ENCODE measurements at places on chromosomes 12 and 14.

GRCh38 chr12:104258476-104259067, 43.0 kb downstream of the TXNRD1 start:
- DNase-seq: peak; percentile 10

GRCh38 chr12:15563663-15564062, 225.5 kb downstream of the EPS8 start:
- DNase-seq: peak; percentile 61

DNA sequence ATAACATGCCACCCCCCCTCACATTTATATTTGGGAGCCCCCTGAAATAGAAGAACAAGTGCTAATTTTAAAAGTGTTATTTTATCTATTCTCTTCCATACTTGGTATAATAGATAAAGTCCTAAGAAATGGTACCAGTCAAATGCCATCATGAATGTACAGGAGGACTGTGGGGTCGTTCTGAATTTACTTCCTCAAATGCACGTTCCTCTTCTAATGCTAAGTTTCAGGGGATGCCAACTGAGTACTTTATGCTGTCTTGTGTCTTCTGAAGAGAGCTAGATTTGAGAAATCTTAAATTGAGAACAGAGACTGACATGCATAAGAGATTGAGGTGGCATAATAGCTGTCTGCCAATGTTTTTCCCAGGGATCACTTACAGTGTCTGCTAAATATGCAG, 59.0 kb downstream of the CFAP54 start:
- no peak for DNase-seq

DNA sequence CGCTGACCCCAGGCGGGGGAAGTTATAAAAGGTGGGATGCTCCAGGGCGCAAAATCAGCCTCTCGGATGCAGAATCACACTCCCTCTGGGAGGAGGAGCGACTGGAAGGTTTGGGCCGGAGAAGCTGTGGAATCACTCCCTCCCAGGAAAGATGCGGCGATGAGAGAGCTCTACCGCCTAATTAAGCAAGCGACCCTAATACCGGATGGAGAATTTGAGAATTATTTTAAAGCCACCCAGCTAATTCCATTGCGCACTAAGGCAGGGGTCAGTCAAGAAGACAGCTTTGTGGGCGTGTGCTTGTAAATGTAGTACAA, 1.9 kb downstream of the COL2A1 start:
- DNase-seq: no peak

GRCh38 chr12:51023625-51024382, 2.4 kb downstream of the SLC11A2 start:
- no peak for DNase-seq

GRCh38 chr14:104873380-104874055, 8.4 kb downstream of the CEP170B start:
- no peak for DNase-seq

DNA sequence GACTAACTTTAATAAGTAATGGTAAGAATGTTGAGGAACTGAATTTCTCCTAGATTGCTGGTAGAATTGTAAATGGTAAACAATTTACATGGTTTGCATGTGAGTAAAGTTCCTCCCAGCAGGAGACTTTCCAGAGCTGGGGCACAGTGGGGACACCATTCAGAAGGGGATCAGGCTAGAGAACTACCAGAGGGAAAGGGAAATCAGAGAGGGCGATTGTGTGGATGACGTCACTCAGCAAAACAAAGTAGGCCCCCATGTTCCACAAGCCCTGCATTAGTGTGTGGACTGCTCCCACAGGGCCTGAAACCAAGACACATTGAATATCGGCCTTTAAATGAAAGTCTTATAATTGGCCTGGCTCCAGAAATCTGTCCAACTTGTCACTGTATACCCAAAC, 9.5 kb downstream of the RNASE11 start:
- no peak for DNase-seq

- DNase-seq: no peak
Measured at GRCh38 chr14:67480011-67480410, 8.5 kb downstream of the TMEM229B start.
